ENCODE measurements at places on chromosomes 6 and 20. TPM values are rescaled to one million over a fixed set of nuclear protein-coding genes. Genes with fewer than 3 reads are reported as not detected.
A peak's percentile ranks its signal among the peaks of the same experiment; 100 is the strongest.

DNA sequence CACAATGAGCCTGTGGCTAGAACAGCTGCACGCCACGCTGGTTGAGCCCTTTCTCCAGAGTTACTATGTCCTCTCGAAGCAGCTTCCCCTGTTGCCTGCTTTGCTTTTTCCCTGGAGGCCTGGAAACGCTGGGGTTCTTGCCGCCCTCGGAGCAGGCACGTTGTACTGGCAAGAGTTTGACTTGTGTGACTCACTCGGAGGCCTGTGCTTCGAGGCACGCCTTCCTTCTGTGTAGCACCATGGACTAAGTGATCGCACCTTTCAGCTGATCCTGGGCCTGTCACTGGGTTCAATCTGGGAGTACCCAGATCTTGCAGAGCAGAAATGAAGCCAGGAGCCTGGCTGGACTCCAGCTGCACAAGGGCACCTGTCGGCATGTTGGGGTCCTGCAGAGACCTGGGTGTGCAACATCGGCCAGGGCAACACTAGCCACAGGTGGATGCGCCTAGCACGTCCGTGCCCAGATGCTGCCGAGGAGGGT lies 5.2 kb downstream of the INSM1 start:
- DNase-seq, result peak; percentile 82

GRCh38 chr6:125363824-125364165 lies 62.0 kb upstream of the HDDC2 start:
- no peak for DNase-seq

GRCh38 chr6:75551367-75551952 lies 50.2 kb upstream of the SENP6 start:
- no peak for DNase-seq

- no peak for DNase-seq
Measured at GRCh38 chr6:80095600-80095999, 10.9 kb upstream of the BCKDHB start.

- peak; percentile 15 for DNase-seq
Measured at GRCh38 chr6:14373648-14374437, 256.3 kb downstream of the CD83 start.

DNA sequence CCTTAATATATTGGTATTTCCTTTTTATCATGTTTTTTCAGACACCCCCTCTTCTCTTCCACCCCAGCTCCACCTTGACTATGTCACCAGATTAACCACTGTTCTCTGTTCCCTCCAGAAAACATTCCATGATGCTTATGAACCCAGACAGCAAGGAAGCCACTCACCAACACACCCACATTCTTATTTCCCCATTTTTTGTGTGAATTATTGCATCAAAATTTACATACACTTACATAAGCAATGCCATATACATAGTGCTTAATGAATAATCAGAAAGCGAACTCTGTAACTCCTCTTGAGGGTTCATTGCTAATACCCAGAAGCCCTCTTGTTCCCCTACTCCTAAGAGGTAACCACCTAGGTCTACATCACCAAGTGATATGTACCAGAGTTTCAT lies 182.3 kb upstream of the CDYL start:
- no peak for DNase-seq

- DNase-seq, result peak; percentile 20
Measured at GRCh38 chr6:170082531-170083187, 208.2 kb downstream of the DLL1 start.

DNA sequence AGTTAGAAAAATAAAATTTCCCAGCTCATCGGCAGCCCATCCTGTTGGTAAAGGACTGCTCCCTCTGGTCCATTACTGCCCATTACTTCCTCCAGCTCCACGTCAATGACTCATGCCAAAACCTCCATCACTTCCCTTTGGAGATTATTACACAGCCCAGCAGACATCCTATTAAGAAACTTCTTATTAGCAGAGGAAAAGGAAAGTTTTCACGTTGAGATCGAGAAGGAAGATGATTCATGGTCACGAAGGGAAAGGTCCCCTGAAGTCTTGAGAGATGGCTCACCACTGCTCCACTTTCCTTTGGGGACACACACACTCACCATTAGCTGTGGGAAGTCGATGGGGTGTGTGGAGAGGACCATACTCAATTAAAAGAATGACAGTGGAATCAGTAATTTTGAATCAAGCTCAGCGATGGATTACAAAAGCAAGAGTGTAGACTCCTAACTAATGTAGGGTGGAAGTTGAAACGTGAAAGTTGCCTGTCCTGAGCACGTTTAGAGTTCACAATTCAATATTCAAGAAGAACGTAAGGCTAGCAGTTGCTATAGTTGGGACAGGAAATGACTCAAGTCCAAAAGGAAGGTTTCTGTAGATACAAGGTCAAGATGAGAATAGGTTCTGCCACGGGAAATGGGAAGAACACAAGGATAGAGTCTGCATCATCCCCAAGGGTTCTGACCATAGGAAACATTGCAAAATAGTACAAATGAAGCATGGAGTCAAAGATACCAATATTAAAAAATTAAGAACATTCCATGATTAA lies 21.6 kb downstream of the SASH1 start:
- DNase-seq, result peak; percentile 88

DNA sequence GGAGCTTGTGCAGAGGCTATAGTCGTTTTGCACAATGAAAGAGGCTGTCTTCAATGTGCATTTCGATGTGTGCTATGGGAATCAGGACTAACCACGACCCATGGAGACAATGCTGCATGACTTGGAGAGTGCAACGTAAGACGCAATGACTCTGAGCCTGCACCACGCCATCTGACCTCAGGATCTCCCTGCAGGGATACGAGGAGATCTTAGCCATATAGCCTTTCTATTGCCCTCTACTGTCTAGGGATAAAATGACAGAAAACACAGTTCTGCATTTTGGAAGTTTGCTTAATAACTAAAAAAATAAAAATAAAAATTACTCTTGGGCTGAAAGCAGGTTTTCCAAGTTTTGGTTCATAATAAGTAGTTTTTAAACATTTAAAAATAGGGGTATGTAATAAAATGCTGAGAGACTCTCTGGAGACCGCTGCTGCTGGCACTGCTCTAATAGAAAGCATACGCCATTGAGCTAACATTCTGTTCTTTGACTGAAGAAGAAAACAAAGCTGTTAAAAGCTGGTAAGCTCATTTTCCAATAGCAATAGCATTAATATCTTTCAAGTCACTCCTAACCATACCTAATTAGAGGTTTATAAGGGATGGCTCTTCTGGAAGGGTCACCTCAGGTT lies 87.2 kb downstream of the PDE7B start:
- peak; percentile 32 for DNase-seq

- peak; percentile 58 for DNase-seq
Measured at GRCh38 chr6:138971601-138972000, 16.5 kb downstream of the REPS1 start.

- DNase-seq, result no peak
Measured at GRCh38 chr6:14020551-14020950, 95.8 kb downstream of the RNF182 start.

GRCh38 chr6:9307786-9308185 lies 872.4 kb upstream of the SLC35B3 start:
- no peak for DNase-seq

- DNase-seq, result no peak
Measured at GRCh38 chr6:144298916-144299315, 13.8 kb downstream of the UTRN start.

- DNase-seq, result peak; percentile 15
Measured at GRCh38 chr6:46583721-46584120, 68.9 kb downstream of the CYP39A1 start.

DNA sequence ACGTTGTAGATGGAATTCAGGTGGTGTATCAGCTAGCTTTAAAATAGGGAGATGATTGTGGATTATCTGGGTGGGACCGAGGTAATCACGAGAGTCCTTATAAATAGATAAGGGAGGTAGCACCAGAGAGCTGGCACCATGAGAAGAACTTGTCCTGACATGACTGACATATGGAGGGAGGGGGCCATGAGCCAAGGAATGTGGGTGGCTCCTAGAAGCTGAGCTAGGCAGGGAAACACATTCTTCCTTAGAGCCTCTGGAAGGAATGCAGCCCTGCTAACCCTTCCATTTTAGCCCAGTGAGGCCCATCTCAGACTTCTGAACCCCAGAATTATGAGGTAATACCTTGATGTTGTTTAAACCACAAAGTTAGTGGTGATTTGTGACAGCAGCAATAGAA lies 321.1 kb upstream of the SULF2 start:
- DNase-seq, result no peak

- DNase-seq, result no peak
Measured at GRCh38 chr6:133835901-133836300, 53.0 kb upstream of the TCF21 start.

- no peak for DNase-seq
Measured at GRCh38 chr6:149320796-149321195, 3.3 kb downstream of the TAB2 start.

DNA sequence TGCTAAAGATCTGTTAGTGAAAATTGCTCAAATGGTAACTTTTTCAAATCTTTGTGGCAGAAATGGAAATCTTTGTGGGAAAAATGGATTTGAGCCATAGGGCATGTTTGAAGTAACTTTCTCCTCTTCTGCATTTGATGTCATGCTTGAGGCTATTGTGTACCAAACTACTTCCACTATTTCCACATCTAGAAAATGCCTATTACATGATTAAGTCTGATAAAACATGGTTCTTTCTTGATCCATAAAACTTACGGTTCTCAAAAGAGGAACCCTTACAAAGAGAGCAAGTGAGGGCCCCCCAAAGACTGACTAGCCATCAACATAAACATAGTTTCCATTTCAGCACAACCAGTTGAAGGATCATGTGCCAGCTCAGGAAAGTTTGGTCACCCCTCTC lies 150.6 kb downstream of the NFATC2 start:
- DNase-seq, result no peak

- peak; percentile 65 for DNase-seq
Measured at GRCh38 chr6:81228912-81229555, 523.4 kb downstream of the TENT5A start.

DNA sequence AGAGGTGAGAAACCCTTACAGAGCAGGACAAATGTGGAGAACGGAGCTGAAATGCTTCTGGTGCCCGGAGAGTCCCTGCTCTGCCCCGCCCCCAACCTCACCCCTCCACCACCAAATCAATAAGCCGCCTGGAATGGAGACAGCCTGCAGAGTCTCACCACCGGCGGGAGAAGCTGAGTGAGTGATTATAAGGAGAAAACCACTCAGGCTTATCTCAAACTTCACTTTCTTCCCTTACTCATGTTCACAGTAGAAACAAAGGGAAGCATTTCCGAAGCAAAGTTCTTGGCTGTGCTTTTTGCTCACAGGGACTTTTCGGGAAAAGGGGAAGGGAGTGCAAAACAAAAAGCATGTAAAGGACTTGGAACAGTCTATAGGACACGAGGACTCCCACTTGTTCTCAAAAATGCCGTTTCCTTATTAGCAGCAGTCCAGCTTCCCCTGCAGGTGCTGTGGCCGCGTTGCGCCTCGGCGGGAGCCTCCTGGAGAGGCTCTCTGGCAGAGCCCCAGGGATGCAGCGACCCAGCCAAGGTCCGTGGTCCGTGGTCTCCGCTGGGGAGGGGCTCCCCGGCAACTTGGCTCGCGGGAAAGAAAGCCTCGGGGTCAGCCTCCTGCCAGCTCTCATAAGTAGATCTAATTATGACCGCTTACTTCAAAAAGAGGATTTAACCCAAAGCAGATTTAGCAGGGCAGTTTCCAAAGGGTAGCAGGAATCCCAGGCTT lies 64.8 kb upstream of the TMEM30A start:
- peak; percentile 43 for DNase-seq

GRCh38 chr6:18389479-18389878 lies 2.3 kb downstream of the RNF144B start:
- DNase-seq, result peak; percentile 49

Gene PEX7
- total RNA-seq, result 13.9 TPM

Gene CFAP206
- 2.4 TPM for total RNA-seq

Gene ESR1
- not detected for total RNA-seq

Gene KCNK16
- not detected for total RNA-seq

Gene SLC22A16
- 0.42 TPM for total RNA-seq

Gene SLCO4A1
- total RNA-seq, result 69.5 TPM

Gene MUCL3
- total RNA-seq, result not detected

Gene ATXN1
- total RNA-seq, result 35.4 TPM

All from M059J (cell line).